CD8-positive, alpha-beta T cell (primary cell): ENCODE measurements at places on chromosomes 16 and 17.

- DNase-seq = peak; percentile 57
These were observed 2.9 kb upstream of the ZSCAN10 start for GRCh38 chr16:3101841-3102470.

GRCh38 chr17:17497065-17497844, 1.1 kb upstream of the RASD1 start:
- DNase-seq = no peak

GRCh38 chr17:78979780-78980623, at the start of gene LGALS3BP:
LGALS3BP (minus strand) TSS chr17:78979923; CDS start chr17:78977191, 2,732 bp downstream.
- peak; percentile 58 for DNase-seq

DNA sequence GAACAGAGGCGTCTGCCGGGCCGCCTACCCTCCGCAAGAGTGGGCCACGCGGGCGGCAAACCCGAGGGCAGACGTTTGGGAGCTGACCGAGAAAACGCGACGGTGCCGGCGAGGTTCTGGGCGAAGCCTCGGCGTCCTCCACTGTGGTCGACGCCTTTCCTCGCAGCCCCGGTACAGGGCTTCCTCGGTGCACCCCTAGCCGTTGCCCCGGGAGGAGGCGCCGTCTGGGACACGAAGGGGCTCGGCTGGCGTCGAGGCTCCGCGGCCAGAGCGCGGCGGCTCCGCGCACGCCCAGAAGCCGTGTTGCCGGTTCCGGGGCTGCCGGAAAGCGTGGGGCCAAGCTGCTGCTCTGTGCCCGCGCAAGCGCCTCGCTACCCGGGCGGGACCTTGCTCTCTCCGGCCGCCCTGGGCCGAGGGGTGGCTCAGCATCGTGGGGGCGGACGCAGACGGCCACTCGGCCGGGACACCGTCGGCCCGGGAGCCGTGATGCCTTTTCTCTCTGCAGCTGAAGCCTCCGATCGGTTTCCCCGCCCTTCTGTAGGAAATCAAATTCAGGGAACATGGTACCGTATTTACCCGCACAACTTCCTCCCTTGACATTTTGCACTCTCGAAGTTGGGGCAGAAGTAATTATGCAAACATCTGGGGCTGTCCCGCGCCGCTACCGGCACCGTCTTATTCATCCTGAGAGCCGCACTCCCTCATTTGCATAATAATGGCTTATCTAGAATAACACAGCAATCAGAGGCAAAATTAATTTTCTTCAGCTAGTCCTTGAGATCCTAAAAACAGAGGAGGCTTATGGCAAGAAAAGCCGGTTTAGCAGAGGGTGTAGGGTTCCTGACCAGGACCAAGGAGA, 7.3 kb upstream of the CBX8 start:
- DNase-seq = no peak

DNA sequence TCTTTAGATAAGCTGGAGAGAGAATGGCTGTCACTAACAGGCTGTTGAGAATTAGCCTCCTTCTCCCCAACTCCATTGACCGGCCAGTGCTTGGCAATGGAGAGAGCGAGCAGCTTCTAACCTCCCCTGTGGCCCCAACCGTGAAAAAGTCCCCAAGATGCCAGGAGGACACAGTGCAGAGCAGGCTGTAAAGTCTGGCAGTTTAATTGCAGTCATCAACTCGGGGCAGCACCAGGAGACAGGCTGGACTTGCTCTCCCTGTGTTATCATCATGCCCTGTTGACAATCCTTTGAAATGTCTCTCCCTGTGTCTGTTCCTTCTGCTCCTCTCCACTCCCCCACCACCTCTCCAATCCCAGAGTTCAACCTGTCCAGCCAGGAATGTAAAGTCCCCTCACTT, 705 bp upstream of the CDRT4 start:
- DNase-seq = no peak

GRCh38 chr16:89944773-89945172, 3.8 kb upstream of the DEF8 start:
- no peak for DNase-seq

GRCh38 chr16:46949241-46949892, 24.1 kb downstream of the DNAJA2 start:
- no peak for DNase-seq

DNA sequence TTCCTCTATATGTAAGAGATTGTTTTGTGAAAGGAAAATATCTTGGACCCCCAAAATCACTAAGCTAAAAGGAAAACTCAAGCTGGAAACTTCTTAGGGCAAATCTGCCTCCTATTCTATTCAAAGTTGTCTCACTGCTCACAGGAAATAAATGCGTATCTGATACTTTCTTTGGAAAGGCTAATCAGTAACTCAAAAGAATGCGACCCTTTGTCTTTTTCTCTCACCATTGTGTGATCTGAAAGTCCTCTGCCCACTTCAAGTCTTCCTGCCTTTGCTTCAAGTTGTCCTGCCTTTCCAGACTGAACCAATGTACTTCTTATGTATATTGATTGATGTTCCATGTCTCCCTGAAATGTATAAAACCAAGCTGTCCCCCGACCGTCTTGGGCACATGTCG, 157.3 kb downstream of the KIF2B start:
- no peak for DNase-seq

DNA sequence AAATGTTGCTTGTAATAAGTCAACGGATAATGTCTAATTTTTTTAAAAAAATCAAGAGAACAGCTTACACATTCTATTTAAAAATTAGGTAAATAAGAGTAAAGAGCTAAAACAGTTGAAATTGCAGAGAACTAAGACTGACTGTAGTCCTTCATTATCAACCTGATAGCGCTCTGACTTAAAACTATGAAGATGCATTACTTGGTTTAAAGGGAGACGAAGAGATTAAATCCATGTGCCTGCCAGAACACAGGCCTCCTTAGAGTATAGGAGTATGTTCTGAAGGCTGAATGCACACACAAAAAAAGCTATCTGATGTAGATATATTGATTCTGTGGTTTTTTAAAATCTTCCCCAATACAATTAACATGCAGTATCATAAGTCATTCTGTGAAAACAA, 28.5 kb downstream of the GLG1 start:
- DNase-seq = no peak

GRCh38 chr17:50114849-50115357, 15.1 kb downstream of the SAMD14 start:
- peak; percentile 55 for DNase-seq

DNA sequence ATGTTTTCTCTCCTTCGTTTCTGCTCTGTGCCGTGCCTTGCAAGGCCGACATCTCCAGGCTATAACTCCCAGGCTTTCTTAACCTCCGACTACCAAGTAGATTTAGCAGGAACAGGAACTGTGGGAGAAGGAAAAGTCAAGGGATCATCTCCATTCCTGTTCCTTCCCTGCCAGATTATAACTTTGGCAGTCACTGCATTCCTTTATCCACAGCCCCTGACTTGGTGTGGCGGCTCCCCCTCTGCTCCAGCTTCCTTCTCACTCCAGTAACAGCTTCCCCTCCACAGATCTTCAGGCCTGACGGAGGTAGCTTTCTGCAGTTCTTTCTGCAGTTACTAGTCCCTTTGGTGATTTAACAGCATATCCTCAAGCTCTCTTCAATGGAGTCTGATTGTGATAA, 234.6 kb upstream of the MON1B start:
- DNase-seq = no peak

GRCh38 chr16:57007050-57007449, 17.7 kb downstream of the NLRC5 start:
- no peak for DNase-seq
